ENCODE measurements at places on chromosomes 6 and 20. TPM values are rescaled to one million over a fixed set of nuclear protein-coding genes. Genes with fewer than 3 reads are reported as not detected.

DPPA5 gene
- total RNA-seq = not detected

PGBD1 gene
- 1.2 TPM for total RNA-seq

FLRT3 gene
- total RNA-seq = 5.0 TPM

RPS6KA2 gene
- 3.4 TPM for total RNA-seq

DLL1 gene
- 2.2 TPM for total RNA-seq

PRPF6 gene
- total RNA-seq = 102 TPM

CRIP3 gene
- total RNA-seq = not detected

VWA7 gene
- 5.6 TPM for total RNA-seq

FAM110A gene
- 34.5 TPM for total RNA-seq

KIF25 gene
- not detected for total RNA-seq

SPDEF gene
- 59.6 TPM for total RNA-seq

All from HT-29 (cell line).